Fibroblast of skin of back (primary cell): ENCODE measurements at places on chromosomes 2 and 18.
A peak's percentile ranks its signal among the peaks of the same experiment; 100 is the strongest.

GRCh38 chr2:112839407-112840067 lies 3.0 kb upstream of the IL1B start:
- no peak for DNase-seq

DNA sequence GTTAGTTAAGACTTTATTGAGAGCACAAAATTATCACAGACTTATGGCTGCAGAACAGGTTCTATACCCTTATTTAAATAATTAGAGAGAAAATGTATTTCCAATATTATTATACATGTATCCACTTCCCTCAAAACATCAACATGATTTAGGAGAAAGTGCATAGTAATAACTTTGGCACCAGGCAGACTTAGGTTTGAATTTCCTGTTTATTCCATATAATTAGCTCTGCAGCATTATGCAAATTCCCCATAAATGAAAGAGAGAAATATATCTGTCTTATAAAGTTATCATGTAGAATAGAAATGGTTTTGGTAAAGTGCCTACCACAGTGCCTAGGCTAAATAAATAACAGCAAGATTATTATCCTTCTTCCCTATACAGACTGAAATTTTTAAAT lies 15.3 kb downstream of the SCN9A start:
- DNase-seq: no peak

GRCh38 chr2:140586379-140586778 lies 1544.4 kb downstream of the LRP1B start:
- peak; percentile 15 for DNase-seq

DNA sequence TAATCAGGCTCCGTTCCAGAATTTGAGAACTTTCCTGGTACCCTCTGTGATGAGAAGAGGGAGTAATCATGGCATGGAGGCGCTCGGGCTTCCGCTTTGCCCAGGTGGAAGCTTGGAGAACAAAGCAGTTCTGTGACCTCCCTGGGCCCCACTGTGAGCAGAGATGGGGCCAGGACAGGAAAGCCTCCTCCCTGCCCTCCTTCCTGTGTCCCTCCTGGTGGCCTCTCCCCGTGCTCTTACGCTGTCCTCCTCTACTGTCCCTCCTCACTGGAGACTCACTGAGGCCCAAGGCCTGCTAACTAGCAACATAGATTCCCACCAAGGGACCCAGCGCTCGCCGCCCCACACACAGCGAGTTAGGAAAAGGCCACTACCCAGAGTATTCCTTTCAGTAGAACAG lies 119.8 kb downstream of the MAPK4 start:
- DNase-seq: no peak

DNA sequence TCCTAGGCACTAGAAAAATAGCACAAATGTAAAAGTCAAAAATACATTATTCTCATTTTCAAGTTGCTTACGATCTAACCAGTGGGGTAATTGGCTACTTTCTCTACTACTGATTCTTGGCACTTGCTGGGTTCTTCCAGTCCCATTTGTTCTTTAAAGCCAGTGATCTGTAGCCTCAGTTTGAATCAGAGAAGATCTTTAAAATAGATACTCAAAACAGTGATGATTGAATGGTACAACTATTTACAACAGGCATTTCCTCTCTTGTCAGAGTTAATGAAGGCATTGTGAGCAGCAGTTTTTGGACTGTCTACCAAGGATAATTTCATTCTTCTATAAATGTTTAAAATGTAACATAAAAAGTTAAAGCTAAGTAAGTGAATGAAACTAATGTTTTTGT lies 128.3 kb upstream of the FSIP2 start:
- DNase-seq: peak; percentile 0

DNA sequence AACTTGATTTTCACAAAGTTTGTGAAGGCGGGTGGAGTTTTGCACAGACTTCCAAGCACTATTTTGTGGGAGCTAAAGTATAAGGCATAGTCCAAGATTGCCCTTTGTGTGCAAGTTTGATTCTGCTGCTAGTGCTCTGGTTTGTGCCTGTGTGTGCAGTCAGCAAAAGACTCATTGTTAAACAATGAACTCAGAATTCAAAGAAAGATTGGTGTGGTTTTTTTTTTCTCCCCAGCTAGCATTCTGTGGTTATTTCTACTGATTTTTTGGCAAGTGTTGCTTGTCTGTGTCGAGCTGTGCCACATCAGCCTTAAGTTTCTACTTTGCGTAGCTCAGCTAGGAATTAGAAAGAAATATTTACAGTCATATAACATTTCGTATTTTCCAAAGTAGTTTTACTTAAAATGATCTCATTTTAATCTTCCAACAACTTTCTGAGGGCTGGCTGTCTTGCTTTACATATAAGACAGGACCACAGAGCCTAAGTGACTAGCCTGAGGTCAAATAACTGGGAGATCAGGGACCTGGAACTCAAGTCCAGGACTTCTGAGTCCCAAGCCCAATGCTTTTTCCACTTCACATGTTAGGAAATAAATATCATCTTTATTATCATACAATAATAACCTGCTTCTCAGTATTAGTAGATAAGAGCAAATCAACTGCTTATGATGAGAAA lies 69.8 kb downstream of the BABAM2 start:
- peak; percentile 95 for DNase-seq

DNA sequence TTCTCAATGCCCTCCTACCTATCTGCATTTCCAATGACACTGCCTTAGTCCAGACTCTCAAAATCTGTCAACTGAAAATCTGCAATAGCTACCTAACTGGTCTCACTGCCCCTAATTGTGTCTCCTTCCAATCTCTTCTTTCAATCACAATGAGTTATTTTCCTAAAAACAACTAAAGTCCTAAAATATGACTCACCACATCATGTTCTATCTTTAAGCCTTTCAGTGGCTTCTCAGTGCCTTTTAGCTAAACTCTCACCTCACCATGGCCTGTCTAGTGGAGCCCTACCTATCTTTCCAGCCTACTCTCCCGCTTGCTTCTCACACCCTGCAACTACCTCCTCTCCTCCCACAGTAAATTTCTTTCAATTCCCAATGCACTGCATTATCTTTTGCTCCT lies 220.9 kb upstream of the PKDCC start:
- DNase-seq: no peak

GRCh38 chr2:242022550-242023290 lies 153.2 kb downstream of the RTP5 start:
- no peak for DNase-seq

DNA sequence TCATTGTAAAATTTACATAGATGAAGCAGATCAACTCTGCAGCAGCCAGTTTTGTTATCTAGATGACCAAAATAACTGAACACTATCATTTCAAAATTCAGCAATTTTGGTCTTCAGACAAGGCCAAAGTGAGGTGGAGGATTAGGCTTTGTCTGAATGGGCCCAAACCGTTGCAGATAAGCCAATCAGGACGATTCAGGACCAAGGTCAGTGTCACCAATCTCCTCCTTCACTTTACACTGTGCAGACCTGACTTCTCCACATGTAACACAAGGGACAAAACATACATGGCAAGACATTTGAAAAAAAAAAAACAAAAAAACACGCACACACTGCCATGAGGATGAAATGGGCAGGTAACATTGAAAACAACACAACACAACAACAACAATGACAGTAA lies 211.2 kb downstream of the NAPG start:
- DNase-seq: peak; percentile 16

DNA sequence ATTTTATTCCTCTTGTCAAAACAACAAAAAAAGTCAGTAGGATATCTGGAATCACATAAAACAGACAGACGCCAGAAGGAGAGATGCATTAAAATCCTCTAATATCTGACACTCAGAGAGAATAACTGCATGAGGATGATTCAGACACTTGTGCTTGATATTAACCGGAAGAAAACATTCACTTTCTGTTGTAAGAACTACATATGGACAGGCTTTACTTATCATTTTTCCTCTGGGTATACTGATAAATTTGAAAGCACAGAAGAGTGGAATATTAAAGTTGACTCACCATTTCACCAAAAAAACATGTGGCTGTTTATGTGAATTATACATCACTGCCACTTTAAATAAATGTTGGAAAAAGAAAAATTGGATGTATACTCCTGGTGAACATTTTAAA lies 589.1 kb upstream of the CDH2 start:
- peak; percentile 16 for DNase-seq

DNA sequence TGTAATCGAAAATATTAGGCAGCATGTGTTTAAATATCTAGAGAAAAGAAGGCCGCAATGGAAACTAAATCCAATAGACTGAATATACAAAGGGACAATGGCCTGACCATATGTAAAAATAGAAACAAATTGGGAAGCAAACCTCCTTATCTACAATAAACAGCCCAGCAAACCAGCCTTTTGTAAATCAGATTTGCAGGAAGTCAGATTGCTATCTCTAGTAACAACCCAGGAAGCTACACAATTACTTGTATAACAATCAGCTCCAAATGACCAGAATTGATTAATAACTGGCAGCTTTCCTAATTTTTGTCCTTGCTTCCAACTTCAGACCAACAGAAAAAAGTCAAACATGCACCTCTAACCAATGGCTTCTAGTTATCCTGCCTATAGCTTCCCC lies 860.0 kb downstream of the CPS1 start:
- DNase-seq: no peak
